ENCODE measurements at places on chromosomes 7 and 10.

DNA sequence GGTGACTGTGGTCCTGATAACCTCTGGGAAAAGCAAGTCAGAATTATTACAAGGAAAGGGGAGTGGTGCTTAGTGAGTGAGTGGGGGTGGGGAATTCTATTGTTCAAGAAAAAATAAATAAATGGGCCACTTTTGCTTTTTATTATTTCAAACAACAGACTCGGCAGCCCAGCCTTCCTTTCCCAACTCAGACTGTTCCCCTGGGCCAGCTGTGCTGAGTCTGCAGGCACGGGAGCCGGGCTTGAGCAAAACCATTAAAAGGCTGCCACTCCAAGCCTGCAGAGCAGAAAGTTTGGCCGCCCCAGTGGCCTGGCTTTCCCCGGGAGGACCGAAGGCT lies 90.0 kb downstream of the PLXNA4 start:
- no peak for DNase-seq

DNA sequence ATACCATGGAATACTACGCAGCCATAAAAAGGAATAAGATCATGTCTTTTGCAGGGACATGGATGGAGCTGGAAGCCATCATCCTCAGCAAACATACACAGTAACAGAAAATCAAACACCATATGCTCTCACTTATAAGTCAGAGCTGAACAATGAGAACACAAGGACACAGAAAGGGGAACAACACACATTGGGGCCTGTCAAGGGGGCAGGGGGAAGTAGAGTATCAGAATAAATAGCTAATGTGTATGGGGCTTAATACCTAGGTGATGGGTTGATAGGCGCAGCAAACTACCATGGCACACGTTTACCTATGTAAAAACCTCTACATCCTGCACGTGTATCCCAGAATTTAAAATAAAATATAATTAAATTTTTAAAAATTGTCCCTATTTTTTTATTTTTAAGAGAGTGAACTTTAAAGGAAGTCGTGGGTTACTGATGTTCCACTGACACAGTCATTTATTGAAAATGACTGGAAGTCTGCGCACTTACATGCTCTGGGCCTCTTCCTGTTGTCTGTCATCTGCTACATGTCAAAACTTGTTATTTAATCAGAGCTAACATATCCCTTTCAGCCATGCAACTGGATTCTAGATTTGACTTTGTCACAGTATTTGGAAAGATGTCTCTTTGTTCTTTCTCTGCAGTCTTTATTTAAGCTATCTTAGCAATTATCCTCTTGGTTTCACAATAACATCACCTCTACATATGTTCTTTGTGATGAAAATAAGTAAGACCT lies 73.7 kb upstream of the ABCB5 start:
- DNase-seq = no peak

DNA sequence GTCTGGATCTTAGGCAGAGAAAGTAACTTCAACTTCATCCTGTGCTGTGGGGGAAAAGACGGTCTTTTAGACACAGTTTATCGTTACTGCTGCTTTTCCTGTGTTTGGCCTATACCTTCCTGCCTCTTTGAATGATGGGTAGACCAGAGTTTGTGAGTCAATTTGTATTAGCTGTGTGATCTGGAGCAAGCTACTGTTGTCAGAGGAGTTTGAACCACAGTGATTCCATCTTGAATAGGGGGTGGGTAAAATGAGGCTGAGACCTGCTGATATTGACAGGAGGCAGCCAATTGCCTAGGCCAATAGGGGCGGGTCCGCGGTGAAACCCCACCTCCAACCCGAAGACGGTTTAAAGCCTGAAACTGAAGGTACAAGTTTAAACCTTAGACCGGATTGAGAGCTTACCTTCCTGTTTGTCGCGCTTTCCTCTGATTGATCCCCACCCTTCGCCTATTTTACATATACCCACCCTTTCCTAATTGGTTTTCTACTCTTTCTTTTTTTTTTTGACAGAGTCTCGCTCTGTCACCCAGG lies 35.8 kb upstream of the EIF4H start:
- no peak for DNase-seq

- DNase-seq = no peak
Observed at GRCh38 chr7:87003872-87004798, 55.3 kb downstream of the ELAPOR2 start.

- DNase-seq = no peak
Observed at GRCh38 chr10:112347709-112348671, 25.9 kb upstream of the ACSL5 start.

GRCh38 chr7:157432957-157433576 lies 96.3 kb downstream of the DNAJB6 start:
- DNase-seq = peak; percentile 58

DNA sequence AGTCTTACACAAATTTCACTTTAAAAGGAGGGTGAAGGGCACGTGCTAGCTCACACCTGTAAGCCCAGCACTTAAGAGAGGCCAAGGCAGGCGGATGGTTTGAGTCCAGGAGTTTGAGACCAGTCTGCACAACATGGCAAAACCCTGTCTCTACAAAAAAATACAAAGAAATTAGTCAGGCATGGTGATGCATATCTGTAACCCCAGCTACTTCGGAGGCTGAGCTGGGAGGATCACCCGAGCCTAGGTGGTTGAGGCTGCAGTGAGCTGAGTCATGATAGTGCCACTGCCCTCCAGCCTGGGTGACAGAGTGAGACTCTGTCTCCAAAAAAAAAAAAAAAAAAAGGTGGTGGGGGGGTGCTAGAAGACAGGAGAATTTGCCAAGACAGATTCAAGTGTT lies 237.3 kb upstream of the KLF14 start:
- DNase-seq = no peak

DNA sequence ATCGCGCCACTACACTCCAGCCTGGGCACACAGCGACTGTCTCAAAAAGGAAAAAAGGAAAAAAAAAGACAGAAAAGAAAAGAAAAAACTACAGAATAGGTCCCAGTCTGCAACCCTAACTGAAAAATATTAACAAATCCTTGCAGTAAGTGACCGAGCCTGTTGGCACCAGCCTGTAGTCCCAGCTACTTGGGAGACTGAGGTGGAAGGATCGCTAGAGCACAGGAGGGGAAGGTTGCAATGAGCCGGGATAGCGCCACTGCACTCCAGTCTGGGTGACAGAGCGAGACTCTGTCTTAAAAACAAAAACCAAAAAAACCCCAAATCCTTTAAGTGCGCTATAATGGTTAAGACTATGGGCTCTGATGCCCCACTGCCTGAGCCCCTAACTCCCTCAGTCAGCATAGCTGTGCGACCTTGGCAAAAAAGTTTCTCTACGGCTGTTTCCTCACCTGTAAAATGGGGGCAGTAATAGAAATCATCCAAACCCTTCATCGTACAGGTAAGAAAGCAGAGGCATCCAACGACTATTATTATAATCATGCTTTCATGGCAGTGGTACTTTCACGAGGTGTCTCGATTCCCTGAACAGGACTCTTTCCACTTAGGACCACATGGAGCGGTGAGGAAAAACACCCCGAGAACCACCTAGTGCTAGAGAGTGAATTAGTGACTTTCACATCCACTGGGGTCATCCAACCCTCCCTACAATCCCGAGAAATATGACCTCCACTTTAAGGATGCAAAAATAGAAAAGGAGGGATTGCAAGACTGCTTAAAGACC lies 755 bp downstream of the TOMM7 start:
- DNase-seq = no peak

- no peak for DNase-seq
Observed at GRCh38 chr7:44400033-44400511, 74.7 kb upstream of the CAMK2B start.

DNA sequence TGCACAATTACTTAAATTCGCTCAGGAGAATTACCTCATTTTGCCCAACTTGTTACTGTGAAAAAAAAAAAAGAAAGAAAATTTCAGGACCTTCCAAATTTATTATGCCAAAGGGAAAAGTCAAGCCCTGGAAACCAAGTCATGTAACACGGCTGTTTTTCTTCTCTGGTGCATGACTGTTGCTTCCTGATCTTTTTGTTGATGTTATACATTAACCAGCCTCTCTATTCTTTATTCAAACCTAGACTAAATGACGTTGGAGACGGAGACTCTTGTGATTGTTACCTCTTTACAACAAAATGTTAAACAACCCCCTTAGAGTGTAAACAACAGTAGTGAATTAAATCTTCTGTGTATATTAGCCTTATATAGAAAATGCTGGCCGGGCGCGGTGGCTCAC lies 16.1 kb upstream of the ZC3HAV1 start:
- no peak for DNase-seq

GRCh38 chr7:112052993-112053736 lies 153.0 kb downstream of the DOCK4 start:
- no peak for DNase-seq

GRCh38 chr10:127243490-127244272 lies 47.3 kb upstream of the INSYN2A start:
- peak; percentile 30 for DNase-seq

GRCh38 chr7:134637934-134638719 lies 8.5 kb upstream of the BPGM start:
- DNase-seq = no peak

GRCh38 chr7:33612442-33612841 lies 292.9 kb upstream of the BMPER start:
- DNase-seq = no peak

- no peak for DNase-seq
Observed at GRCh38 chr10:97336942-97337831, 2.7 kb upstream of the FRAT2 start.

- no peak for DNase-seq
Observed at GRCh38 chr7:2409745-2410414, 6.5 kb downstream of the CHST12 start.

DNA sequence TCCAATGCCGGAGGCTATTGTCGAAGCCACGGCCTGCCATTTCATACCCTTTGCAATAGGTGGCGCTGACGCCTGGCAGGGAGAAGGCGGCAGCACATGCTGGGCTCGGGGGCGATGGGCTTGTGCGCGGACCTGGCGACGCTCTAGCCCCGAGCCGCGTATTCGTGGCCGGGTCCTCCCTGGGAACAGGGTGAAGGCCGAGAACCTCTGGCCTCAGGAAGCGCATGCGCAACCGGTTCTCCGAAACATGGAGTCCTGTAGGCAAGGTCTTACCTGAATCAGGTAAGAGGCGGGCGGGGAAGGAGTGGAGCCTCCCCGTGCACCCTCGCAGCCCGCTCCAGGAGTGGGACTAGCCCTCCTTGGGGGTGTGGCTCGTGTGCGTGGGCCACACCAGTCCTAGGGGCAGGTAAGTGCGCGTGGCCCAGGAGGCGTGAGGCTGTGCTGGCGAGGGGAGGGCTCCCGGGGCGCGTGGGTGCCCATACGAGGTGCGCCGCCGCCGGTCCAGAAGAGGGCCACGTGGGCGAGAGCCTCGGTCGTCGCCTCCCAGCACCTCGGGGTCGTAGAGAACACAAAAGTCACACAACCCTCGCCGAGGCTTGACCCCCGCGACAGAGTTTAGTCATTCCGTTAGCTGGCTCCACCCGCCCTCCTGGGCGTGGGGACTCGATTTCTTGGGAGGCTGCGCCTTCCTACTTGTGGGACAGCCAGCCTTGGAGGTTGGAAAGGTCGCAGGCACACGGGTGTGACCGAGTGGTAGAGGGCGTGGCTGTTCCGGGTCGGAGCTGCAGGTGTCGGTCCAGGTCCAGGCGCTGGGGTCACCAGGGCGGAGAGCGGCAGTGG lies 5.6 kb upstream of the MEST start:
- DNase-seq = peak; percentile 55

- peak; percentile 76 for DNase-seq
Observed at GRCh38 chr10:74932648-74933047, 106.2 kb downstream of the KAT6B start.

DNA sequence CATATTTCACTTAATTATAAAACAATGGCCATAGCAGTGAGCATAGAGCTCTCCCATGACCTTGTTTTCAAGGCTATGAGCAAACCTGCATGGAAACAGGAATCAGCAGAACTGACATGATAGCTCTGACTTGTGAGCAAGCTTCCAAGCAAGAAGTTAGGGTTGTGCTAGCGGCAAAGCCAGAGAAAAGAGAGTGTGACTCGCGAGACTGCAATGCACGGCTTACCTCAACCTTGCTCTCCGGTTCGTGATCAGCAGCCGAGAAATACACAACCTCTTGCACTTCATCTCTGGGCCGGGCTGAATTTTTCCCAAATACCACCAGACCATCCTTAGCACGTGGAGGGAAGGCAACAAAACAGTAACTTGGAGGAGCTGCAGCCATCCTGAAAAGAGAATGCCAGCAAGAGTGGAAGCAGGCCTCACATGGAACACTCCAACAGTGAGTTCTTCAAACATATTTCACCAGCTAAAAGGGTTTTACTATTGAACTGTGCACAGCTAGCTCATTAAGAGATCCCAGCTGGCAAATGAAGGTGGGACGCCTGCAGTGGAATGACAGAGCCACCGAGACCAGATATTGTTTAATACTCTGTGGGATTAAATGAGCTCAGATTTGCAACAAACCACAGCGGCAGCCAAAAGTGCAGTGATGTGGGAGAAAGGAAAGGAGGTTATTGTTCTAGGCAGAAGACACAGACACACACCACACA lies 20.8 kb downstream of the SCRN1 start:
- DNase-seq = no peak
